Peyer's patch (tissue), 4 donors: ENCODE measurements at places on chromosomes 5 and 9.

DNA sequence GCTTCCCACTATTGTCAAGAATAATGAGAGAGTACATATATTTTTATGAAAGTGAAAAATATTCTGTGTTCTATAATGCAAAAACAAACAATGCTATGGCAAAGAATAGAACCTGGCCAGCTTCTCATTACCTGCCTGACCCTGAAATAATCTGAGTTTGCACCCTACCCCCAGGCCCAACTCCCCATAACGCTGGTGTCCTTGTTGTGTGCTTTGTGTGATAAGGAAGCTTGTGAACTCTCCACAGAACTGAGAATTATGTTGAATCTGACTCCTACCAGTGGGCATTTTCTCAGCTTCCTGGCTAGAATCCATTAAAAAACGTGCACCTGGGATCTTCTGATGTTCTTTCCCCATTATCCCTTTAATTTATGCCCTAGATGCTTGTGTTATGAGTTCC, 178.0 kb upstream of the GNA14 start:
- DNase-seq: no peak

DNA sequence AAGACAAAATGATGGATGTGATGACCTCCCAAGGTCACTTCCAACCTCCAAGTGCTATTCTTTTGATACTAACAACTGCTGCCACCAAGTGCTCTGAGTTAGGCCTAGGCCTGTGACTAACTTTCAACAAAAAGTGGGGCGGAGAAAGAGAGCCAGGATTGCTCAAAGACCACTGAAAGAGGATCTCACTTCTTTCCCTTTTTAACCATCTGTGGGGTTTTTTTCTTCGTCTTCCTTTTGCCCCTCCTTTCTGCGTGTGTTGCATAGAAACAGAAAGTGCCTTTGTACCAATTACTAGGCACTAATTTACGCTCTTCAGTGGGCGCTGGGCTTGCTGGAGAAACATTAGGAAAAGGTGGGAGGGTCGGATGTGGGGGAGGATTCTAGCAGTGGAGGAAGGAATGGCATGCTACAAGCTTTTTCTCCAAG, 8.0 kb downstream of the KLF9 start:
- peak; percentile 35 for DNase-seq

- no peak for DNase-seq
Observed at GRCh38 chr5:66843065-66843464, 246.9 kb downstream of the MAST4 start.

- DNase-seq: no peak
Observed at GRCh38 chr9:87263291-87263690, 234.4 kb upstream of the DAPK1 start.

DNA sequence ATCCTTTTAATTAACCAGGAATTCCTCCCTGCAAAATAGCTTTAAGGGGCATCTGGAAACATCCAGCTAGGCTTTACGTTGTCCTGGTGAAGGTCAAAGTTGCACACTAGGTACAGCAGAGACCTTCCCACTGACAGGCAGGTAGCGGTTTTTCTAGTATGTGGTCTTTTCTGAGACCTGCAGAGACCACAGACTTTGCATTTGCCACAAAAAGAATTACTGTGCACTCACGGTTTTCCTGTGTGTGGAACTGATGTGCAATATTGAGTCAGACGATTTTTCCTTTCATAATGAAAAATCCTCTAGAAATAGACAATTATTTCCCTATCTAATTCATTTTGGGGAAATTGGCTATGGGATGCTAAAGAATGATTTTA, 417.0 kb upstream of the ADAMTSL1 start:
- DNase-seq: no peak

DNA sequence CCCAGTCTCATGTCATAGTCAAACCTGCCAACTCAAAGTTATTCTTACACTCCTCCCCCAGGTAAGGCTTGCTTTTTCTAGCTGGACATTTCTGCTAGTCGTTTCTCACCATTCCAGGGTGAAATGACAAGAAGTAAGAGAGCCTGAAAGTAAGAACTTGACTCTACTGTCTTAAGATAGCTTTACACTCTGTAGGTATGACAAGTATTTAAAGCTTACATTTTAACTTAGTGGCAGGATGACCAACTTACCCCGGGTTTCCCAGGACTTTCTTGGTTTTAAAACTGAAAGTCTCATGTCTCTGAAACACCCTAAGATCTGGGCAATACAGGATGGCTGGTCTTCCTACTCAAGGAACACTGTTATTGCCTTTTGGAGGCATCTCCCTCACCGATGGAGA, 67.5 kb upstream of the PIK3R1 start:
- DNase-seq: no peak

- DNase-seq: no peak
Observed at GRCh38 chr5:142235050-142235797, 89.6 kb downstream of the SPRY4 start.

GRCh38 chr9:5140151-5140550, 45.3 kb downstream of the INSL6 start:
- no peak for DNase-seq

- no peak for DNase-seq
Observed at GRCh38 chr5:76401801-76402250, 1.3 kb upstream of the IQGAP2 start.

DNA sequence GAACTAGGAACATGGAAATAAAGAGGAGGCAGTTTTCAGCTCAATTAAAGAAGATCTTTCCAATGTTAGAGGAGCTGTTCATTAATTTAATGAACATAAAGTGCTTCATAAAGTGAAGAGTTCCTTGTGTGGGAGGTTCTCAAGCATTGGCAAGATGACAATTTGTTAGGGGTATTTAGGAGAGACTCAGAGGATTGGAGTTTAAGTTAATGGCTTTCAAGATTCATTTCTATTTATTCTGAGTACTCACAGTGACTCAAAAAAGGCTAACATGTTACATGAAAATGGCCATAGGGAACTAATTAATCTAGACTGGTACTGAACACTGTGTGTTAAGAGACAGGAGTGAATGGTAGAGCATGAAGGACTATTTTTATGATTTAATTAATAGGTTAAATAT, 55.4 kb upstream of the CDH12 start:
- no peak for DNase-seq

DNA sequence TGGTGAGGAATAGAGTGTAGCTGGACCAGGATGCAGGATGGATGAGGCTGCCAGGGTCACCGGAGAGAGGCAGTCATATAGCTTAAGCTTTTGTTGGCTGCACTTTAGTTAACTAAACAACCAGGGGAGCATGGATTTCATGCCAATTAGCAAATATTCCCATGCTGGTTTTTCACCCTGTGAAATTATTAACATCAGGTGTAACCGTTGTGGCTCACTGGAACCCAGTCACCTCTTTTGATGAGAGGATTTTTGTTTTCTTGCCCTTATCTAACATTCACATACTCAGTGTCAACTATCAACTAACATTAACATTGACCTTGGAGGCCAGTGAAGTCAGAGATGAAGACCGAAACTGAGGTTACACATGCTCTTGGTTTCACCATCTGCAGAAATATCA, 97.2 kb upstream of the BASP1 start:
- DNase-seq: no peak

- peak; percentile 91 for DNase-seq
Observed at GRCh38 chr9:21559402-21560280, 77.5 kb upstream of the IFNE start.

DNA sequence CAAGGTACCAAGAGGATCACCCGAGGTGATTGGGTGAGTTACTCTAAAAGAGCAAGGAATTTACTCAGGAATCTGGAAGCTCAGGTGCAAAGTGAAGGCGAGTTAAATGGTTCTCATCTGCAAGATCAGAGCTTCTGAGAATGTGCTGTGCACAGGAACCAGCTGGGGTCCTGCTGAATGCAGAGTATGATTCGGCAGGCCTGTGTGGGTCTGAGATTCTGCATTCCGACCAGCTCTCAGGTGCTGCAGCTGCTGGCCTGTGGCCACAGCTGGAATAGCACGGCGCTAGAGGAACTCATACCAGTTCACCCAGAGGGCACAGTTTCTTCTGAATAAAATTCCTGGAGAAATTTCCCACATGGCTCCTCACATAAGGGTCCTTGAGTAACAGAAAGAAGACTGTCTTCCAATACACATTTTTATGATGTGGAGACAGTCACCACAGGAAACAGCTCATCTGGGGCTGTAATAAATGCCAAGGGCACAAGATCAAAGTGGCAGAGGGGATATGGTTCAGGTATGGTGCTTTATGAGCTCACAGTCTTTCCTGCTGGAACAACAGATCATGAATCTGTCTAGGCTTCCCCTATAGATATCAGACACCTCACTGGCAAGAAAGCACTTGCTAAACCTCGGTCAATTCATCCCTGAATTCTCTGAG, 83.9 kb downstream of the PTPN3 start:
- DNase-seq: no peak

DNA sequence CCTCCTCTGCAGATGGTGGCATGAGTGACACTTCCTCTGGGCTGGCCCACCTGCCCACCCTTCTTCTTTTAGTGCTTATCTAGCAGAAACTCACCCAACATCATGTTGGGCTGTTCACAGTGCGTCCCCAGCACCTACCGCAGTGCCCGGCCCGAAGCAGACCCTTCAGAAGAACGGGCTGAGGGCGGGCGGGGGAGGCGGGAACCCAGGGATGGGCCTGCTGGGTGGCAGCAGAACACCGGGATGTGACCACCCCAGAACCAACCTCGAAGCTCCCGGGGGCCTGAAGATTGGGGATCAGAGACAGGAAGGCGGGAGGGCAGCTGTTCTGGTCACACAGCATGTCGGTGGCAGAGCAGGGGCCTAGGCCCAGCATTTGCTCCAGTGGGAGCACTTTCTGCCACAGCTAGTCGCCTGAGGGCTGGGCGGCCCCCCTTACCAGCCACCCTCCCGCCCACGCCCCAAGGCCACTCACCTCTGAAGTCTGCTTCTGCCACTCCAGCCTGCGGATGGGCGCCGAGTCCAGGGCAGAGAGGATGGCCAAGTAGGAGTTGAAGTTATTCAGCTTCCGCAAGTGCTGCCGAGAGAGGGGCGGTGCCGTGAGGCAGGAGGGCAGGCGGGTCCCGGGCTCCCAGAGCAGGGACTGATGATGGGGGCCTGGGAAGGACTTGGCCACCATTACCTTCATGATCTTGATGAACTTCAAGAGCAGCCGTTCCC, 38.7 kb downstream of the PRRT1B start:
- DNase-seq: no peak

GRCh38 chr5:114360816-114361723, 800 bp upstream of the KCNN2 start:
- peak; percentile 51 for DNase-seq

DNA sequence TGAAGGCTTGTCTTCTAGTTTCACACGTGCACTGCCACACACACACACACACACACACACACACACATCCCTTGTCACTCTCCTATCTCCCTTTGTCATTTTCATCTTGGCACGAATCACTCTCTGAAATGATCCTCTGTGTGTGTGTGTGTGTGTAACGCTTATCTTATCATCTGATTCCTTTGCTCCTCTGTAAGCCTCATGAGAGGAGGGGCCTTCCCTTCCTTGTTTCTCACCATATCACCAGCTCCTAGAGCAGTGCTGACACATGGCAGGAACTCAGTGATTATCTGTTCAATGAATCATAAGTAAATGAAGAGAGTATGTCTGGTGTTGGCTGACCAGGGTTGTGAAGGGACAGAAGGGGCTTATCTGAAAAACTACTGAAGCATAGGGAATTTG, 53.3 kb downstream of the PDE4D start:
- DNase-seq: peak; percentile 48

- no peak for DNase-seq
Observed at GRCh38 chr9:94908011-94908563, 181.6 kb downstream of the AOPEP start.

- DNase-seq: no peak
Observed at GRCh38 chr5:94157704-94158539, 416.5 kb upstream of the POU5F2 start.

- DNase-seq: no peak
Observed at GRCh38 chr5:79107020-79107796, 4.4 kb upstream of the BHMT start.

GRCh38 chr5:41559184-41559583, 48.8 kb upstream of the PLCXD3 start:
- DNase-seq: no peak

- DNase-seq: no peak
Observed at GRCh38 chr5:146884066-146884626, 5.6 kb upstream of the PPP2R2B start.

DNA sequence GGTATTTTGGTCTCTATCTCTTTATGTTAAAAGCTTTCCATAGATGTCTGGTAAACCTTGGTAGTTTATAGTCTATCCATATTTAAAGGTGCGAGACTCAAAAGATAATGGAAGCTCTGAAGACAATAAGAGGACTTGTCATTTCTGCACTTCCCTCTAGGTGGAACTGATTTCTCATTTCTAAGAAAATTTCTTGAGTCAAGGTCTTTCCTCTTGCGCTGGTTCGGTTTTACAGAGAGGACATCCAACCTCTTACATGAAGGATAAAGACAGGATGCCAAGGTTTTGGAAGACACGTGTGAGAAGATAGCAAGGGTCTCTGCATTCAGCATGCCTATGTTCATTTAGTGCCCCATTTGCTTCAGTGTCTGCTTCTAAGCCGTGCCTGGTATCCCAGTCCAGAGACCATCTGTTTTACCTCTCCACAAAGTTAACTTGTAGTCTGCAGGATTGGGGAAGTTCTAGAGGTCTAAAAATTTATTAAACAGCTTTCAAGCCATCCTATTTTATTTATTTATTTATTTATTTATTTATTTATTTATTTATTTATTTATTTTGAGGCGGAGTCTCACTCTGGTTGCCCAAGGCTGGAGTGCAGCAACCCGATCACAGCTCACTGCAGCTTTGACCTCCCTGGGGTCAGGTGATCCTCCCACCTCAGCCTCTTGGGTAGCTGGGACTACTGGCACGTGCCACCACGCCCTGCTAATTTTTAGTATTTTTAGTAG, 41.6 kb downstream of the KIAA1191 start:
- no peak for DNase-seq

- no peak for DNase-seq
Observed at GRCh38 chr9:80028501-80028900, 456.7 kb downstream of the TLE4 start.

GRCh38 chr5:30607301-30607894, 586.1 kb upstream of the CDH6 start:
- no peak for DNase-seq

- no peak for DNase-seq
Observed at GRCh38 chr5:159135896-159136531, 36.3 kb upstream of the EBF1 start.

DNA sequence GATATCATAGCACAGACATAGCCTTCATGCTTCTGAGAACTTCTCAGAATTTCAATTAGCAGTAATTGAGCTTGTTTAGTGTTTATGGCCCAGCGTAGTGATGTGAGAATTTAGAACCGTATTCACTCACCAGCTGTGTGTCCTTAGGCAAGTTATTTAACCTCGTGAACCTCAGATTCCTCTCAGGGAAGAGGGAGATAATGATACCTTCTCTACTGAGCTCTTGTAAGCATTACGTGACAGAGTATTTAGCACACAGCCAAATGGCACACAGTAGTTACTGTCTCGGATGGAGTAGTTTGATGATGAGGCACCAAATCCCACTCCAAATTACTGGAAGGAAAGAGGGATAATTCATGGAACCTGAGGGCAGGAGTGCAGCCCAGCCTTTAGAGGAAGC, 429.3 kb downstream of the CCDC171 start:
- DNase-seq: no peak

GRCh38 chr5:95726811-95727763, 4.0 kb upstream of the RHOBTB3 start:
- DNase-seq: no peak

GRCh38 chr9:95513711-95514110, 3.1 kb downstream of the PTCH1 start:
- DNase-seq: no peak
